ENCODE measurements at places on chromosomes 7 and 10. TPM values are rescaled to one million over a fixed set of nuclear protein-coding genes. Genes with fewer than 3 reads are reported as not detected.
A peak's percentile ranks its signal among the peaks of the same experiment; 100 is the strongest.

VPS37D gene
- not detected for total RNA-seq

DNA sequence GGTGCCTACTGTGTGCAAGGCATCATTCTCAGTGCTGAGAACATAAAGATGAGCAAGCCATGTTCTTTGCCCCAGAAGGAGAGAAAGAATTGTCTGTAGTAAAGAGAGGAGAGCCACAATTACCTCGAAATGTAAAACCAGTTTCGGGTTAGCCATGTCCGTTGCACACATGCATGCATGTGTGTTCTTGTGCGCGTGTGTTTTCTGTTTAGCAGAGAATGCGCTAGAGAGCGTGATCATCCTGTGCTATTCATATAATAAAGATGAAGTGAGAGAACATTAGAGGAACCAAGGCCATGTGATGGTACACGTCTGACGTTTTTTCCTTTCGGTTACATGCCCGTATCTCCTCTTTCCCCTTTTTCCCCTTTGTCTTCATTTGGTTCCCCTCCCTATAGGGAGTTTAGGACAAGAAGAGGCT lies 158.2 kb downstream of the CELF2 start:
- DNase-seq = peak; percentile 57

DNA sequence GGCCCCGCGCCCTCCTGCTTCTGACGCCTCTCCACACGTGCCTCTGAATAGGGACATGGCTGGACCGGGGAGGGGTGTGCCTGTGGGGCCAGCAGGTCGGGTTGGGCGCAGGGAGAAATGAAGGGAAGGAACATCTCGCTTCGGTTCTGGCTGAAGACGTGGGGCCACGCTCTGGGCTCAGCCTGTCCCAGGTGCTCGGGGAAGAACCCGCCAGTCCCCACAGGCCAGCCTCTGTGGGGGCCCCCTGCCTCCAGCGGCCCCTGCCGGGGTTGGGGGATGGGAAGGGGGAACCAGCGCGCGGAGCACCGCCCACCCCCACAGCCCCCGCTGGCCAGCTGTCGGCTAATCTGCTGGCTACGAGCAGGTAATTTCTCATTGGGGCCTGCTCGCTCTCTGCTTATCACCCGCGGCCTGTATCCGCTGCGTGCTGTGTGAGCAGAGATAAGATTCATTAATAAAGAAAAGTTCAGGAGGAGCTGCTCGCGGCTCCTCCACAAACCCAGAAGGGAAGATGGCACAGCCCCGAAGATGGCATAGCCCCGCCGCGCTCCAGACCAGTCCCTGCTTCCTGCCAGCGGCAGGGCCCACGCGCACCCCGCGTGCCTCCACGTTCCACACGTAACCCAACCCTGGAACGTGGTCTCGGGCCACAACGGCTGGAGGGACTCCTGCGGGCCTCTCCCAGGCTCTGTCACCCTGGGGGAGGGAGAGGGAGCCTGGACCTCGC lies 186.2 kb downstream of the ELFN1 start:
- no peak for DNase-seq

DNA sequence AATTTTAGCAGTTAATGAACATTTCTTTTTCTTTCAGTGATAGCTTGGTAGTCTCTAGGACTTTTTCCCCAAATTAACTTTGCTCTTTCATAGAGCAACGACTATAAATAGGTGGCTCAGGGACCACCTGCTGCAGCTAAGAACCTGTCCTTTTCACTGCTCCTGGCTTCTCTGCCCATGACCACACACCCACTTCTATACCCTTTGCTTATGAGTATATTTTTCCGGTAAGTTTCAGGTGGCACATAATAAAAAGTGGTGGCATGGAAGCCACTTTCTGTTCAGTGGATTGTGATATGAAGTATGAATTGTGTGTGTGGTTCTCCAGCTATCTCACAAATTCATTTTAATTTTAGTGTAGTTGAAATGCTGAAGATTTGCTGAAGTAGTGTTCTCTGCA lies 1.2 kb downstream of the ING3 start:
- no peak for DNase-seq

GRCh38 chr7:155962191-155962967 lies 150.1 kb upstream of the SHH start:
- DNase-seq = peak; percentile 80
